Hematopoietic multipotent progenitor cell treated with erythropoietin and hydrocortisone succinate and interleukin-3 and kit ligand, for 8 days (in vitro differentiated cells): ENCODE measurements at places on chromosomes 12 and 14.

GRCh38 chr14:80538633-80539375, 327.5 kb upstream of the DIO2 start:
- DNase-seq = no peak

DNA sequence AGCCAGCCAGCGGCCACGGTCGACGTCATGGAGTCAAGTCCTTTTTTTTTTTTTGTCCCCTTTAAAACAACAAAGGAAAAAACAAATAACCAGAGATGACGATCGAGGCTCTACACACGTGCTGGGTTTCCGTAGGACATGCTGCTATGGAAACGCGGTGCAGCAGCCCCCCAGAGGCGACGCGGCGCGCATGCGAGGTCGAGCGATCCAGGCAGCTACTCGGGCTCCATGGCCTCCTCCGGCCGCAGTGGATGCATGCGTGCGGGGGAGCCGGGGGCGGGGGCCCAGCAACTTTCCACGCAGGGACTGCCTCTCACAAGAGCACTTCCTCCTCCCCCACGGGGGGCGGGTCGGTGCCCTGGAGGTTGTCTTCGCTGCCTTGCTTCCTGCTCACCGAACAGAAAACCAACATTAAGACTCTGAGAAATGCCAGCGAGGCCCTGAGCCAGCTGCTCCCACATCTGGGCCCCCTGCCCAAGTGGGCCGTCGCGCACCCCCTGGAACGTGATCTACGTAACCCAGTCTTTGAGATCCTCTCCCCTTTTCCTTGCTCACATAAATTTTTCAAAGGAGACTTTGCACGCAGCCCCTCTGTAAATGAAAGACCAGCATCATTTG, 30.7 kb downstream of the P2RX4 start:
- DNase-seq = peak; percentile 31

- DNase-seq = no peak
Measured at GRCh38 chr12:106032623-106032925, 106.2 kb downstream of the NUAK1 start.

GRCh38 chr14:20381341-20381740, 32.0 kb downstream of the TEP1 start:
- DNase-seq = no peak

DNA sequence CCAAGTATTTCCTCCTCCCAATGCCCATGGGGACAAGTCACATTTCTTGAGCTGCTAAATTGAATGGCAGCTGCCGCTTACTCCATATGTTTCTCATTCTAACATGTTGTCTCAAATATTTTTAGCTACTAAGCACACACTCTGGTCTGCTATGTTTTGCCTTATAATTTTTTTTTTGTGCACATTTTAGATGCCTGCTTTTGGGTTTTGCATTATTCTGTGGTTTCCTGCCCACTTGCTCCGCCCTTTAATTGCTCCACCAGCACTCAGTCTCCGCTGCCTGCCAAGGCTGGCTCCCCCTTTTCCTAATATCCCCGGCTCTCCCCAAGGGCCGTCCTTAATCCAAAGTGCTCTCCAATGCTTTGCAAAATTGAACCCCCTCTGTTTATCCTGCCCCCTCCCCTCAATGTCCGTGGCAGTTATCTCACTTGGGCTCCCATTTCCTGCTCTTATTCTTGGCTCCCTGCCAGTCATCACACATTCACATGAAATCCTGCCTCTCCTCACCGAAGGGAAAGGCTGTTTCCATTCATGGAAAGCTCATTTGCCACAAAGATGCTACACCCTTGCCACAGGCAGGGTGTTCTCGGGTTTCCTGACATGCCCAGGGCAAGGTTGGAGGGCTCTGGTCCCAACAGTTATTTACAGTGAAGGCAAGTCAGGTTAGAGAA, 79.4 kb downstream of the C12orf75 start:
- DNase-seq = no peak

- peak; percentile 83 for DNase-seq
Measured at GRCh38 chr12:85626001-85626783, 210.0 kb downstream of the RASSF9 start.

DNA sequence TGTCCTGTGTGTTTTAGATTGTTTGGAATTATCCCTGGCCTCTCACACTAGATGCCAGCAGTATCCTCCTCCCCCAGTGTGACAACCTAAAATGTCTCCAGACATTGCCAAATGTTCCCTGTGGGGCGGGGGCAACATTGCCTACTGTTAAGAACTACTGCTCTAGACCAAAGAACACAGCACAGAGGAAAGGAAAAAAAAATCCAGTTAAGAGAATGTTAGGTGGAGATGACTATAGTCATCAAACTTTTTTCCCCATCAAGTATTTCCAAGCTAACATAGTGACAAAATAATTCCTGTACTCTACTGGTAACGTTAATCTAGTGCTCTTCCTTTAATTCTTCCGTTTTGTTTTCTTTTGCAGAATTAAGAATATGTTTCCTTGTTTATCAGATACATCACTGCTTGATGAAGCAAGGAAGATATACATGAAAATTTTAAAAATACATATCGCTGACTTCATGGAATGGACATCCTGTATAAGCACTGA, 3.5 kb downstream of the CDKN1B start:
- peak; percentile 55 for DNase-seq
